Hematopoietic multipotent progenitor cell treated with erythropoietin and hydrocortisone succinate and interleukin-3 and kit ligand, for 17 days (in vitro differentiated cells): ENCODE measurements at places on chromosomes 3 and 15.

DNA sequence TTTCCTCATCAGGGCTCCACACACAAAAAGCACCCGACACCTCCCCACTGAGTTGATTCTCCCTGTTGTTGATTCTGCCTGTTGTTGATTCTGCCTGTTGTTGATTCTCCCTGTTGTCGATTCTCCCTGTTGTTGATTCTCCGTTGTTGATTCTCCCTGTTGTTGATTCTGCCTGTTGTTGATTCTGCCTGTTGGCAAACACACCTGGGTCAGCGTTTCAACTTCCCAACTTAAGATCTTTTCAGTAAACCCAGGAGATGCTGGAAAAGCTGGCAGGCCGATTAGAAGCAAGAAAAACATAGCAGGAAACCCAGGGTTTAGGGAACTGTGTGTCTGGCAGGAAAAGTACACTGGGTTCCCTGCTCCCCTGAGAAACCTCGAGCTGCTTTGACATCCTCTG, 47.9 kb downstream of the TNK2 start:
- DNase-seq: no peak

DNA sequence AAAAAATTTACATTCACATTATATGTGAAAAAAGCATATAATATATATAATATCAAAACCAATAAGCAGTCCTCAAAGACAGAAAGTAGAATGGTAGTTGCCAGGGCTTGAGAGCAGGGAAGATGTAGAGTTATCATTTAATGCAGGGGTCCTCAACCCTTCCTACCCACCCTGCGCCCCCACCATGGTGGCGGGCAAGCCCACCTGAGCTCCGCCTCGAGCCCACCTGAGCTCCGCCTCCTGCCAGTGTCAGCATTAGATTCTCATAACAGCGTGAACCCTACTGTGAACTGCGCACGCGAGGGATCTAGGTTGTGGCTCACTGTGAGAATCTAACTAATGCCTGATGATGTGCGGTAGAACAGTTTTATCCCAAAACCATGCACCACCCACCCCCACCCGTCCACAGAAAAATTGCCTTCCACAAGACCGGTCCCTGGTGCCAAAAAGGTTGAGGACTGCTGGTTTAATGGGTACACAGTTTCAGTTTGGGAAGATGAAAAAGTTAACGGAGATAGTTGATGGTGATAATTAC, 3.0 kb downstream of the TRIM59 start:
- DNase-seq: no peak

GRCh38 chr3:175404027-175404426, 544.9 kb downstream of the NAALADL2 start:
- no peak for DNase-seq

DNA sequence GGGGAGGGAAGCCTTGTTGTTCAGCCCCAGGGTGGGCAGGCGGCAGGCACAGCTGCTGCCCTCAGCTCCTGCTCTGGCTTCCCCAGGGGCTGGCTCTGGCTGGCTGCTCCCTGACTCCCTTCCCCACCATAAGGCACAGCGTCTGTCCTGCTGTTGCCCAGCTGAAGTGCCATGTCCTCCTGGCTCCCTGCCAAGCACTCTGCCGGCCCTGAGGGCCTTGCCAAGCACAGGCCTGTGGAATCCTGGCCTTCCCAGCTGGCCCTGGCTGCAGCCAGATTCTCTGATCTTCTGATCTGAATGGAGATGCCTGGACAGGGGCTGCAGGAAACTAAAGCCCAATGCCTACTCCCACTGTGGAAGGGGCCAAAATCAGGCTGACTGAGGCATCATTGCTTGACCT, 1.1 kb downstream of the IQCF6 start:
- DNase-seq: no peak

DNA sequence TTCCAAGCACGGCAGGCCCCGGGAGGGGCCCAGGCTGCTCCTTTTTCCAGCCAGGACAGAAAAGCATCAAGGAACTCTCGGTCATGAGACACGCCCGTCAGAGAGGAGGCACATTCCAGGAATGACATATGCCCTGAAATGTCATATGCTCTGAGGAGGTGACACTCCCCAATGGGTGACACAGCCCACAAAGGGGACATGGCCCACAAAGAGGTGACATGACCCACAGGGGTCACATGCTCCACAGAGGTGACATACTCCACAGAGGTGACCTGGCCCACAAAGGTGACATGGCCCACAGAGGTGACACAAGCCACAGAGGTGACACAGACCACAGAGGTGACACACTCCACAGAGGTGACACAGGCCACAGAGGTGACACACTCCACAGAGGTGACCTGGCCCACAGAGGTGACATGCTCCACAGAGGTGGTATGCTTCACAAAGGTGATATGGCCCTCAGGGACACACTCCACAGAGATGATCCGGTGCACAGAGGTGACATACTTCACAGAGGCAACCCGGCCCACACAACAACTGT, 79.2 kb downstream of the ABHD5 start:
- no peak for DNase-seq

DNA sequence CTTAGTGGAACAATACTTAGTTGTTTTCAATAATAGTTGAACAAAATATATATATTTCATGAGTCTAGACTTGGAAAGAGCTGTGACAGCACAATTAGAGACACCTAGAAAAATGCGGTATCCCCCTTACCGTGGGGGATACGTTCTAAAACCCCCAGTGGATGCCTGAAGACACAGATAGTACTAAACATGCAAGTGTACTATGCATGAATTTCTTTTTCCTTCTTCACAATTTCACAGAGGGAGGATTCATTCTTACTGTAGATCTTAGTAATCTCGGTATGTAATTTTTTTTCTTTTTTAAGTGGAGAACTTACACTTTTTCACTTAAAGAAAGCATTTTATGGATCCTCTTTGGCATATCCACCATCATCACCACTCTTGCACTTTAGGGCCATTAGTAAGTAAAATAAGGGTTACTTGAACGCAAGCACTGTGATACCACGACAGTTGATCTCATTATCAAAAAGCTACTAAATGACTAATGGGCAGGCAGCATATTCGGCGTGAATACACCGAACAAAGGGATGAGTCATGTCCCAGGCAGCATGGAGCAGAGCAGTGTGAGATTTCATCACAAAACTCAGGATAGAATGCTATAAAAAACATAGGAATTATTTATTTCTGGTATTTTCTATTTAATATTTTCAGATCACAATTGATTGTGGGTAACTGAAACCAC, 72.3 kb upstream of the ZNF280D start:
- DNase-seq: no peak
